ENCODE measurements at places on chromosomes 2 and 18.

GRCh38 chr2:130342533-130343275 lies at the start of gene IMP4:
IMP4 (plus strand) TSS chr2:130342897; CDS start chr2:130342933, 36 bp downstream.
- H3K27ac ChIP-seq = peak within 1 kb of the TSS; percentile 72
- H3K36me3 ChIP-seq = peaks cover 53% of the 10 kb centered on the region
- no peaks in the 10 kb centered on the region for H3K27me3 ChIP-seq
- DNase-seq = peak; percentile 100
- peak within 1 kb of the TSS; percentile 94 for H3K4me3 ChIP-seq

GRCh38 chr2:224709301-224709700 lies 6.9 kb downstream of the CCDC195 start:
- DNase-seq = no peak
- H3K27me3 ChIP-seq = no peaks in the 10 kb centered on the region
- no peak overlapping the region for H3K4me3 ChIP-seq
- H3K4me1 ChIP-seq = no peaks in the 10 kb centered on the region
- H3K36me3 ChIP-seq = no peaks in the 10 kb centered on the region

DNA sequence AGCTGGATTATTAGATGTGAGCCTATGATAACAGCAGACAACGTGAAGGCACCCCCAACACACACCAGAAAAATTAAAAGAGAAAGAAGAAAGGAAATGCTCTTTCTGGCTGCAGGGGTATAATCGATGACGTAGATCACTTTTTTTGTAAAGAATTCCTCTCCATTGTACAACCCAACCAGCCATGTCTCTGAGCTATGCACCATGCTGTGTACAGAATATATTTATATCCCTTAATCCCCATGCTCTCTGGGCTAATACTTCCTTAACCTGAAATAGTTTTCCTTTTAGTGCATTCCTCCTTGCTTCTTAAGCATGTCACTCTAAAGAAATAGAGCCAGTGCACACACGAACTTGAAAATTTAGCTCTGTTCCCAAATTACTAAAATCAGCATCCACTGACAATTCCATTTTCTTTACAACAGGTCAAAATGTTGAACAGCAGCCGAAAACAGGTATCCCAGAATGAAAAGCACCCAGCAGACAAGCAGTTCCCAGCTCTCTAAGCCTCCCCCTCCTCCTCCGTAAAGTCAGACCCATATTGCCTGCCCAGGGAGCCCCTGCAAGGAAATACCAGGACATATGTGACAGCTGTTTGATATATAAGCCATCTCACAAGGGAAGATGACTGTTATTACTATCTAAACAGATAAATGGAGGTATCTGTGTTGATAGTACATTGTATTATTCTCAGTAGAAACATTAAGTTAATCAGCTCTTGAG lies 247.4 kb upstream of the RAB6C start:
- H3K4me3 ChIP-seq = no peak overlapping the region
- no peak for DNase-seq
- H3K27me3 ChIP-seq = no peaks in the 10 kb centered on the region
- no peaks in the 10 kb centered on the region for H3K4me1 ChIP-seq

GRCh38 chr18:44599412-44599811 lies 81.3 kb upstream of the SETBP1 start:
- H3K27me3 ChIP-seq = no peaks in the 10 kb centered on the region
- no peak overlapping the region for H3K4me3 ChIP-seq
- no peak overlapping the region for H3K27ac ChIP-seq

DNA sequence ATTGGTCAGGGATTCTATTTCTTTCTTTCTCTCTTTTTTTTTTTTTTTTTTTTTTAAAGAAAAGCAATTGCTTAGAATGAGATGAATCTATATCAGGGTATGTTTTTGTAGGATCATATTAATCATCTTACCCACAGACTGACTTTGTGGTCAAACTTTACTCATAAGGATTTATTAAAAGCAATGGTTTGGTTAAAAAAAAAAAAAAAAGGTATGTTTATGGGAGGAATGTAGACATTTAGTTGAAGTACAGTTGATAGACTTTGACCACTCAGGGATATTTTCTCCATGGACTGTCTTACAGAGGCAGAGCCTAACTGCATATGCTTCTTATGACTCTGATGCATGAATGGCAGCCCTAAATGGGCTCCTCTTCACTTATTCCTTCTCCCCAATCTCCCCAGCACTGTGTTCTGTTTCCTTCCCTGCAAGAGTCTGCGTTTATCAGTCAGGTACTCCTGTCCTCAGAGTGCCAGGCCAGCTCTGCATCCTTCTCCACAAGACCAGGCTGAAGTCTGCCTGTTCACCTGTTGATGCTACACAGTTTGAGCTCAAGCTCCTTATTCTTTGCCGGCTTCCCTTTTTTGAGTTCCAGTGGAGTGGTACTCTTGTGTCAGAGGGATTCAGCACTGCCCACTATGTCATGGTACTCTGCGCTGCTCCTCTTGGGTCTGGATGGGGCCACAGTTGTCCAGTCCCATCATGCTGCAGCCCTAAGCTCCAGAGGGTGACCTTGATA lies 24.3 kb downstream of the CRIM1 start:
- no peak overlapping the region for H3K27ac ChIP-seq
- no peak for DNase-seq
- no peaks in the 10 kb centered on the region for H3K36me3 ChIP-seq
- H3K4me1 ChIP-seq = peaks cover 22% of the 10 kb centered on the region
- H3K4me3 ChIP-seq = no peak overlapping the region

GRCh38 chr18:33817096-33817495 lies 239.1 kb downstream of the ASXL3 start:
- H3K27me3 ChIP-seq = no peaks in the 10 kb centered on the region
- no peaks in the 10 kb centered on the region for H3K4me1 ChIP-seq
- no peak overlapping the region for H3K4me3 ChIP-seq
- H3K27ac ChIP-seq = no peak overlapping the region
- H3K36me3 ChIP-seq = no peaks in the 10 kb centered on the region
